Dorsolateral prefrontal cortex (tissue), 122 donors: ENCODE measurements at places on chromosomes 4 and X. TPM values are rescaled to one million over a fixed set of nuclear protein-coding genes. Genes with fewer than 3 reads are reported as not detected.

Gene CXorf65
- not detected for total RNA-seq

Gene VSIG4
- 24.8 TPM for total RNA-seq

Gene TLR7
- 4.0 TPM for total RNA-seq

Gene KIF4A
- total RNA-seq: 0.56 TPM

Gene MUC7
- not detected for total RNA-seq

Gene PF4V1
- not detected for total RNA-seq

Gene CSAG2
- total RNA-seq: not detected

Gene SLC35A2
- total RNA-seq: 17.5 TPM

Gene ERVMER34-1
- 2.1 TPM for total RNA-seq

Gene CEP44
- 28.7 TPM for total RNA-seq

Gene DCAF8L2
- not detected for total RNA-seq

Gene USP17L10
- not detected for total RNA-seq

Gene PHF8
- 34.6 TPM for total RNA-seq
